ENCODE measurements at places on chromosomes 3 and 15. TPM values are rescaled to one million over a fixed set of nuclear protein-coding genes. Genes with fewer than 3 reads are reported as not detected.

PRKCD gene
- polyA plus RNA-seq: 37.0 TPM

ZPLD1 gene
- 0.22 TPM for polyA plus RNA-seq

PLXND1 gene
- polyA plus RNA-seq: 51.2 TPM

PFKFB4 gene
- 17.3 TPM for polyA plus RNA-seq

CCDC9B gene
- 7.2 TPM for polyA plus RNA-seq

PPARG gene
- polyA plus RNA-seq: 10.4 TPM

C3orf22 gene
- polyA plus RNA-seq: 0.63 TPM

GRM2 gene
- 0.18 TPM for polyA plus RNA-seq

CFAP20DC gene
- polyA plus RNA-seq: 0.82 TPM

- DNase-seq: no peak
Measured at GRCh38 chr3:147807776-147808175, 398.6 kb downstream of the ZIC1 start.

DNA sequence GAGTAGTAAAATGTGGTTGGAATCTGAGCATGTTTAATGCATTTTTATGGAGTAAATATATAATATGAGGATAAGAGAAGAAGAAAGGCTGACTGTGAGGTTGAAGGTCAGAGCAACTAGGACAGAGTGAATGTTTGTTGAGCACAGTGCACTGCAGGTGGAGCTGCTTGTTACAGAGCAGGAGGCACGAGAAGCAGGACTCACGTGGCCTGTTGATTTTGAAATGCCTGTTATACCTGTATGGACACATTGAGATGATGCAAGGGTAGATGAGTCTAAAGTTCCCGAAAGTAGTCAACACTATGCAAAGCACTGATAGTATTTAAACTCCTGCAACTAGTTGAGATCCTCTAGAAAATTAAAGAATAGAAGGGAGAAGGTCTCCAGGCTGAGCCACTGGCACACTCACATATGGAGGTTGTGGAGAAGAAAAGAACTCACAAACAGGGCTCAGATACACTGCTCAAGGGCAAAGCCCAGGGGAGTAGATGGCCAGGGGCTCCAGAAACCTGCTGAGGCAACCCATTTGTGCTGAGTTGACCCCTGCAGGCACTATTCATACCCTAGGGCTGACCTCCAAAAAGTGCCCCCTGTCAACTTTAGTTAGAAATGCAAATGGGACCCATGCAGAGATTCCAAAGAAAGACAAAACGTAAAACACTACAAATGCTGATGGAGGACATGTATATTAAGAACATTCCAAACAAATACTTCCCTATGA, 541.5 kb downstream of the GABRG3 start:
- no peak for DNase-seq

DNA sequence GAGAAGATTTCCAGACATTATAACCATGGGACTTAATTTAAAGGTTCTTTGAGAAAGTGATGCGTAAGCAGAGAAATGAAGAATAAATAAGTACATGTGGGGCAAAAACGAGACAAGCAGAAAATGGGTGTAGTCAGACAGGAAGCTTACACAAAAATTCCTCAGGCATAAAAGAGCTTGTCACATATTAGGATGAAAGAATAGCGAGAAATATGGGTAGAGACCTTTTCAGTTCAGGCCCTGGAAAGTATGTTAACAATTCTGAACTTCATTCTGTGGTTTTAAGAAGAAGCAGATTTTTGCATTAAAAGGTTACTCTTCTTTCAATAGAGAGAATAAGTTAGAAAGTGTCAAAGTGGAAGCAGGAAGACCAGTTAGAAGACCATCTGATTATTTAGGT, 352.4 kb downstream of the ROBO1 start:
- no peak for DNase-seq

DNA sequence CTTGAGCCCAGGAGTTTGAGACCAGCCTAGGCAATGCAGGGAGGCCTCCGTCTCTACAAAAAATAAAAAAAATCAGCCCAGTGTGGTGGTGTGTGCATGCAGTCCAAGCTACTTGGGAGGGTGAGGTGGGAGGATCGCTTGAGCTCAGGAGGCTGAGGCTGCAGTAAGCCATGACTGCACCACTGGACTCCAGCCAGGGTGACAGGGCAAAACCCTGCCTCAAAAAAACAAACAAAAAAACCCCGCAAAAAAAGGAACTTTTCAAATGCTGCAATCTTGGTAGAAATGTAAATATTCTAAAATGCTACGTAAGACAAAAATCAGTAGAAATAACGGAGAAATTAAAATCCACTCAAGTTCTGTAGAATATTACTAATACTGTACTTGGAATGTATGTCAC, 108.1 kb upstream of the MELTF start:
- DNase-seq: no peak

DNA sequence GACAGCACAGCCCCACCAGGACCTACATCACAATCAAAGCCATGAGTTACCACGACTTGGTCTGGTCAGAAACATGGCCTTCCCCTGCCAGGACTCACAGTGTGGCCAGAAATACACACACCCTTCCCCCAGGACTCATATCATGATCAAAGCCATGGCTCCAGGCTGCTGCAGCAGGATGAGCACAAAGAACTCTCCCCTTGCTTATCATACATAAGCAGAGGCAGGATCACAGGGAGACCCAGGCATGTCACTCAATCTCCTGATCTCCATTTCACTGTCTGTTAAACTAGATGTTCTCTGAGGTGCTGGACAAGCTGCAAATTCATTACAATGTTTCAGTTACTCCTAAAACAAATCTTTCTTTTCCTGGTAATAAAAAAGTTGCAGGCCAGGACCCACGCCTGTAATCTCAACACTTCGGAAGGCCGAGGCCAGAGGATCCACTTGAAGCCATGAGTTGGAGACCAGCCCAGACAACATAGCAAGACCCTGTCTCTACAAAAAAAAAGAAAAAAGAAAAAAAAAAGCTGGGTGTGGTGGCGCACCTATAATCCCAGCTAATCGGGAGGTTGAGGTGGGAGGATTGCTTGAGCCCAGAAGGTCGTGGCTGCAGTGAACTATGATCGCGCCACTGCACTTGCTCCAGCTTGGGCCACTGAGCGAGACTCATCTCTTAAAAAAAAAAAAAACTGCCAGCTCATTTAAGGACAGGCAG, 1.2 kb downstream of the PFKFB4 start:
- no peak for DNase-seq

GRCh38 chr3:76387000-76387399, 601.7 kb upstream of the ZNF717 start:
- no peak for DNase-seq

GRCh38 chr3:33491721-33492120, 51.5 kb upstream of the UBP1 start:
- no peak for DNase-seq

DNA sequence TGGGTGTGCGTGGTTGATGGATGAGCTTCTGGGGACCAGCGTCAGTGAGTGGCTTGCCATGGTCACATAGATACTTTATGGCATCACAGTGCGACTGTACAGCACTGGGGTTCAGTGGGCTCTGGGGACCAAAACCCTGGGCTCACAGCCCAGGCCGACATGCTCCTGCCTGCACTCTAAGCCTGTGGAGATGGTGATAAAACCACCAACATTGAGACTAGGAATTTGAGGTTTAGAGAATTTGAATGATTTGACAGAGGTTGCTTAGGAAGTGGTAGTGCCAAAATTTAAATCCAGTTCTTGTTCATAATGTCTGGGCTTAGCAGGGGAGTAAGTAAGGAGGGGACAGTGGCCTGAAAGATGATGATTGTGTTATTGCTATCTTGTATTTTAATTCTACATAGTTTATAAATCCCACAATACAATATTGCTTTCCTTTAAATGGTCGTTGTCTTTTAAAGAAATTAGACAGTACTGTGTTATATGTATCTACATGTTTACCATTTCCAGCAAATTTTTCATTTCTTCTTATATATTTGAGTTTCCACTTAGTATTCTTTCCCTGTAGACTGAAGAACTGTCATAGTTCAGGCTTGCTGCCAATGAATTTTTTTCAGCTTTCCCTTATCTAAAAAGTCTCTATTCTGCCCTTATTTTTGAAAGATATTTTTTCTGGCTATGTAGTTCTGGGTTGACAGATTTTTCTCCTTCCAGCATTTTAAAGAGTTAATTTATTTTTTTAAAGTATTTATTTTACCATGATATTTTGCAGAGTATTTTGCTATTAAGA, 235.4 kb upstream of the RGMA start:
- DNase-seq: no peak

- DNase-seq: no peak
Measured at GRCh38 chr3:135929670-135930069, 35.9 kb upstream of the PPP2R3A start.

GRCh38 chr3:13037458-13038117, 35.6 kb downstream of the IQSEC1 start:
- DNase-seq: no peak

DNA sequence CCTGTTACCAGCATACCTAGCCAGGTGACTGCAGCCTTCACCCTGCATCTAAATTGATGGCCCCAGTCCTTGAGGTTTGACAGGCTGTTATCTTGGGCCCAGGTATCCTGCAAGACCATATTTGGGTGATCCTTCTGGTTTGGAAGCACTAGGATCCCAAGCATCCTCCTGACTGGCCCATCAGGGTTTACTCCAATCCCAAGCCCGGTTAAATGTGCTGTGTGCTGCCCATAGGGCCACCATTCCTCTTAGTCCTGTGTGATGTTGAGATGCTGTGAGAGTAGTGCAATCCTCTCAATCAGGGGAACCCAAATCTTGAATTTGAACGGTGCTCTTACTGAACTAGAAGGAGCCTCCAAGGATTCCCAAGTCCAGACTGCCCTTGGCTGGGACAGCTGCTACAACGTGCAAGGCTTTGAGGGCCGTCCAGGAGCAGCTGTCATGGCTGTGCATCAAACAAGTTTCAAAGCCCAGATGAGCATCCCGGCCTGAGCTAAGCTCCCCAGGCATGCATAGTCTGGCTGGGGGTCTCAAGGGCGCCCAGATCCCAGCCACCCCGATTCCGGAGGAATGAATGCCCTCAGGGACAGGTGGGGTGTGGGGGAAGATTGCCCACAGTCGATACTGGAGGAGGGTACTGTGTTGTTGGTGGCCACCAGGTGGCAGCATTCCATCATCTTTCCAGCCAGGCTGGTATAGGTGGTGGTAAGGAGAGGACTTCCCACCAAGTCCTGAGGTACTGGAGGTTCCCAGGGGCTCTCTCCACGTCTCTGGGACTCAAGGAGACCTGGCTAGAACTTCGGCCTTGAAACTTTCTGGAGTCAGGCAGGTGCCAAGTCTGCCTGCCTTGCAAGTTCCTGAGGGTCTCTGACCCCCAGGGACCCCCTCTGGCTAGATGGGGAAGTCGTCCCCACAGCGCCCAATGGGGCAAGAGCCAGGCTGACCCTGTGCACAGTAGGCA, 32.6 kb downstream of the RBM5 start:
- DNase-seq: peak; percentile 60

DNA sequence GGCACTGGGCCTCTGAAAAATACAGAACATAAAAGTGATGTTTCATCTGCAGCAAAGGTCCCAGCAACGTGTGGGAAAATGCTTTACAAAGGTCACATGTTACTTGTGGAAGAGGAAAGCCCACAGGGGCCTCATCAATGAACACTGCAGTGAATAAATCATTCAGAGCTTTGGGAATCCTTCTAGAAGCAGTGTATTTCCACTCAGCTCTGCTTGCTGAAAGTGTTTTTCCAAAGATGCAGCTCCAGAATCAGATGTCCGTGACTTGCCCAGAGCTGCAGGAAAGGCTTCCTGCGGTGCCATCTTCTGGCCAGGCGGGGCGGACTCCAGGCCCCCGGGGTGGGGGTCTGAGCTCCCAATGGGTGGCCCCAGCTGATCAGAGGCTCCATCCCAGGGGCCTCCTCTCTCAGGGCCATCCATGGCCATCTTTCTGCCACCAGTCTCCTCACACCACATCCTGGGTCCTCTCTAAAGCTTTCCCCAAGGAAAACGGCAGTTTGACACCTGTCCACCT, 81.5 kb downstream of the C3orf70 start:
- no peak for DNase-seq

GRCh38 chr3:175940881-175941280, 1081.7 kb downstream of the NAALADL2 start:
- no peak for DNase-seq

DNA sequence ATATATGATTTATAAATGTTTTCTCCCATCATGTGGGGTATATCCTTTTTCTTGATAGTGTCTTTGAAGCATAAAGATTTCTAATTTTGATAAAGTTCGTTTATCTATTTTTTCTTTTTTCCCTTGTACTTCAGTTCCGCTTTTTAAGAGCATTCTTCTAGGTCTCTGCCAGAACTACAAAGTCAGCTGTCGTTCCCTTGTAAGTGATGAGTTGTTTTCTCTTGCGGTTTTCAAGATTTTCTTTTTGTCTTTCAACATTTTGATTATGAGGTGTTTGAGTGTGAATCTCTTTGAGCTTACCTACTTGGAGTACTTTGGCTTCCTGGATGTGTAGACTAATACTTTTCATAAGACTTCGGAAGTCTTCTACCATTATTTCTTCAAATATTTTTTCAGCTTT, 9.3 kb upstream of the PRICKLE2 start:
- no peak for DNase-seq

- DNase-seq: no peak
Measured at GRCh38 chr3:98556164-98557130, 24.7 kb downstream of the GPR15 start.

GRCh38 chr3:10876661-10877060, 60.6 kb downstream of the SLC6A11 start:
- DNase-seq: no peak

DNA sequence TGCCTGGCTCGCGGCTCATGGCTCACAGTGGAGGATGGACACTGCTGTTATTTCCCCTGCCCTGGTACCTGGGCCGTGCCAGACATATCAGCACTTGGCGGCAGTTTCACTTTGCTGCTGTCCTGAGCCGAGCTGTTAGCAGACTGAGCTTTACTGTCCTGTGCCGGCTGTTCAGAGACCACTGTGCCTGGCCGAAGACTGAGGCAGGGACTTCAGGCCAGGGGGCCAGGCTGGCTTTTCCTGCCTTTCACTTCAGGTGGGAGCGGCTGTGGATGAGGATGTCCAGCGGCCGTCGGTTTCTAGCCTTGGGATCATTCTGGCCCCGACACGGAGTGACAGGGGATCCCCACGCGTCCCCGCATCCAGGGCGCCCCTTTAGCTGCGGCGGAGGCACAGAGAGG, 1.1 kb downstream of the ATP10A start:
- no peak for DNase-seq

DNA sequence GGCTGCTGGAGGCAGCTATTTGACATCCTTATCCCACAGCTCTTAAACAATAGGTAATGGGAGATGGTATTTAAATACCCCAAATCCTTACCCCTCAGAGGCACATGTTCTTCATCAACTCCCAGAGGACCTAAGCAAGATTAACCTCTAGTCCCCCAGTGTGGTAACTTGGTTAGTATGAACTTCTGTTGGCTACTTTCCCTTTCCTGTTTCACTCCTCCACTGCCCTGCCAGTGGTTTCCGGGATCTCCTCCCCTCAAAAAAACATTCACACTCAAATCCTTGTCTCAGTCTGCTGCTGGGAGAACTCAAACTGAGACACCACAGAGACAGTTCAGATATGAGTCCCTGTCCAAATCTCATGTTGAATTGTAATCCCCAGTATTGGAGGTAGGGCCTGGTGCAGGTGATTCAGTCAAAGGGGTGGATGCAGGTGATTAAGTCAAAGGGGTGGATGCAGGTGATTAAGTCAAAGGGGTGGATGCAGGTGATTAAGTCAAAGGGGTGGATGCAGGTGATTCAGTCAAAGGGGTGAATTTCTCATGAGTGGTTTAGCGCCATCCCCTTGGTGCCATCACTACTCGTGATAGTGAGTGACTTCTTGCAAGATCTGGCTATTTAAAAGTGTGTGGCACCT, 335.0 kb upstream of the CTNNB1 start:
- DNase-seq: no peak

Measured in large intestine (tissue), 12 donors.